ENCODE measurements at places on chromosomes 13 and 19.
A peak's percentile ranks its signal among the peaks of the same experiment; 100 is the strongest.

GRCh38 chr13:85970727-85971126 is 171.5 kb upstream of the SLITRK6 start:
- no peak for DNase-seq

DNA sequence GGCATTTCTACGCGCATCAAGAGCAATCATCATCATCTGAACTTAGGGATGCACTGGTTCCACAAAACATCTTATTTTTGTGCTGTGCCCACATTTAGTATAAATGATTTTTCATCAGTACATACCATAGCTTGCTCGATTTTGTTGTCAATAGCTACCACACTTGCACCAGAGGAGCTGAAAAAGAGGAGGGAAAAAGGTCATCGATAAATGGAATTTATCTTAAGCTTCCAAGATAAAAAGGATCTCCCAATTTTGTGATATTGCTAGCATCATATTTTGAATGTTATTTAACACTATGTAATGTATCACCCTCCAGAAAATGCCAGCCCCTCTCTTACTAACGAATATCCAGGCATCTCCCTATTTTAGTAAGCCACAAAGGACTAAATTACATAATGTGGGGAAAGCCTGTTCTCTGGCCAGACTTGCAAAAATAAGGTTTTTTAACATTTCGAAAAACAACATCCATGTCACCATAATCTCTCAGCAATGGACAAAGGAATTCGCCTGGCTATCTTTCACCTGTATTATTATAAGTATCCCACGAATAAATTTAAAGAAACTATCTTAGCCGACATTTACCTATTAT is 62.4 kb downstream of the SERP2 start:
- no peak for DNase-seq

DNA sequence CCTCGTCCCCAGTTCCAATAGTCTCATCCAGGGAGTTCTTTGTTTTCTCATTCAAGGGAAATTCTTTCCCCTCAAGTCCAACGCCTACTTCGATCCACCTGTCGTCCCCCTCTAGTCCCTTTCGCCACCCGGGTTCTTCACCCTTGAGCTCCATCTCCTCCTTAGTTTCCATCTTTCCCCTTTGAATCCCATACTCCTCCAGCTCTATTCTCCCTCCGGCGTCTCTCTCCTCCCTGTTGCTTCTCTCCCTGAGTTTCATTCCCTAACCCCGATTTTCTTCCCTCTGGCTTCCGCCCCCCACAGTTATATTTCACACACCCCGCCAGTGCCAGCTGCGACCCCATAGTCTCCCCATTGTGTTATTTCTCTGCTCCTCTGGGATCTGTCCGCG is 628 bp upstream of the SLC17A7 start:
- DNase-seq, result no peak

DNA sequence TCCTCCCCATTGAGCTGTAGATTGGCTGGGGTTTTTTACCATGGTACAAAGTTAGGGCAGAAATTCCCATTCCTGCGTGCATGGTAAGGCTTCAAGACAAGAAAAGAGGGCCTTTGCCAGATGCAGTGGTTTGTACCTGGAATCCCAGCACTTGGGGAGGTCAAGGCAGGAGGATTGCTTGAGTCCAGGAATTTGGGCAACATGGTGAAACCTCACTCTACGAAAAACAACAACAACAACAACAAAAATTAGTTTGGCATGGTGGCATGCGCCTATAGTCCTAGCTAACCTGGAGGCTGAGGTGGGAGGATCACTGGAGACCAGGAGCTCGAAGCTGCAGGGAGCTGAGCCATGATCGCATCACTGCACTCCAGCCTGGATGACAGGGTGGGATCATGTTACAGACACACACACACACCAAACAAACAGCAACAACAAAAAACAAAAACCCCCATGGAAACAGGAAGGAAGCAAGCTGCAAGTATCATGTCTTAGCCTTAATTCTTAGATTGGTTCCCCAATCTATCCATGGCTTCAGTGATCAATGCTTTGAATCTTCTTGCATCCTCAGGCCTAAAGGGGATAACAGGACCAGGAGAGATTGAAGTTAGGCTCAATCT is 5.5 kb upstream of the WTIP start:
- DNase-seq, result no peak

GRCh38 chr19:31992750-31993149 is 352.7 kb upstream of the ZNF507 start:
- no peak for DNase-seq

- DNase-seq, result no peak
Measured at GRCh38 chr13:37878921-37879320, 9.3 kb upstream of the TRPC4 start.

GRCh38 chr19:50658441-50659317 is 9.4 kb downstream of the C19orf81 start:
- DNase-seq, result peak; percentile 83

DNA sequence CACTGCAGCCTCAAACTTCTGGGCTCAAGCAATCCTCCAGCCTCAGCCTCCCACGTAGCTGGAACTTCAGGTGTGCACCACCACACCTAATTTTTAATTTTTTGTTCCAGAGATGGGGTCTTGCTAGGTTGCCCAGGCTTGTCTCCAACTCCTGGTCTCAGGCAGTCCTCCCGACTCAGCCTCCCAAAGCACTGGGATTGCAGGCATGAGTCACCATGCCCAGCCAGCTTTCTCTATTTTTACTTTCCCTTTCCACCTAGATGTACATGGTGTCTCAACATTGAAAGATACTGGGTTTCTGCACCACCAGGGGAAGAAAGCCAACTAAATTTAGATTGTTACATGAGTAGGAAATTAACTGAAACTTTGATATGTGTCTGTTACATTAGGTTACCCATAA is 13.8 kb upstream of the ZNF846 start:
- no peak for DNase-seq

- no peak for DNase-seq
Measured at GRCh38 chr19:49988433-49988832, 27.5 kb upstream of the SIGLEC11 start.

DNA sequence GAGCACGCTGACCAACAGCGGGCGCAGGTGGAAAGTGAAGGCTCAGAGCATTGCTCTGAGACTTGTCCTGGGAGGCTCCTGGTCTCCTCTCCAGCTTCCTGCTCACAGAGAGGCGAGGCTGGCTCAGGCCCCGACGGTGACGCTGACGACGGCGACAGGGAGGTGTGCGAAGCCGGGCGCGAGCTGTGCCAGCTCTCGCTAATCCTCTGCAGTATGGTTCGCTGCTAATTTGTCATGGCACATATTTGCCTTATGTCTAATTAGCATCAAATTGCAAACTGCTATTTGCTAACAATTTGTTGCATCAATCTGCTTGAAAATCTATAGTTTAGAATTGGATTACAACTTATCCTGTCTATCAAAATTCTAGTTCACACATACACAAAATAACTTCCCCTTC is 469.8 kb upstream of the ZNF507 start:
- no peak for DNase-seq

DNA sequence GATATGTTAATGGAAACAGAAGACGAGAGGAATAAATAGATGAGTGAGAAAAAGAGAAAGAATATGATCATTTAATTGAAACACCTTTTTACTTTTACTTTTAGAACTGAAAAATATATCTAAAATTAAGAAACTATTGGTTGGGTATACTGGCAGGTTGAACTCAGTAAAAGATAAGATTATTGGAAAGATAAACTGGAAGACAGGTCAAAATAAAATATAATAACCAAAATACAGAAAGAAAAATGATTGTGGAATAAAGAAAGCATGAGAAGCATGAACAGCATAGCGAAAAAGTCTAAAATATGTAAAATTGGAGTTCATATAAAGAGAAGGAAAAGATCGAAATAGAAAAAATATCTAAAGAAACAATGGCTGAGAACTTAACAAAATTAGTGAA is 242.2 kb upstream of the MIR17HG start:
- no peak for DNase-seq

DNA sequence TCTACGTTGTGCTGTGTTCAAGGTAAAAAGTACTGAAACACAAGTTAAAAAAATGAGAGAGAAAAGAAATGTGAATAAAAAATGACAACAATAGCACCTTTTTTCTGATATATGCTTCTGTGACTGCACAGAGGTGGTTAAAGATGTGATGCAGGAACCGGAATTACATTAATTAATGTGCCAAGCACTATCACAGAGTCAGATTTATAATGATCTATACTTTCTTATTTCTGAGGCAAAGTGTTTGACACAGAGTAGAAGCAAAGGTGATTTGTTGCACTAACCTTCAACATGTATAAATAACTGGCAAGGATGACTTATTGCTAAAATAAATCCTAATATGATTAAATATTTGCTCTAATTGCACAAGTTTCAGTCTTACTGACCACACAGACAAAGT is 654.6 kb upstream of the SLITRK1 start:
- DNase-seq, result no peak

DNA sequence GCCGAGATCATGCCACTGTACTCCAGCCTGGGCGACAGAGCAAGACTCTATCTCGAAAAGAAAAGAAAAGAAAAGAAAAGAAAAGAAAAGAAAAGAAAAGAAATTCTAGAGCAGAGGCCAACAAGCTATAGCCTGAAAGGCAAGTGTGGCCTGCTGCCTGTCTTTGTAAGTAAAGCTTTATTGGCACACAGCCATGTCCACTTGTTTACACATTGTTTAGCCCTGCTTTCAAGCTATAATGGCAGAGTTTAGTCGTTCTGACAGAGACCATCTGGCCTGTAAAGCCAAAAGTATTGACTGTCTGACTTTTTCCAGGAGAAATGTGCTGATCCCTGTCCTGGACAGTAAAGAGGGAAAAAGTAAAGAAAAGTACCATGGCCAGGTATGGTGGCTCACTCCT is 18.3 kb downstream of the NWD1 start:
- DNase-seq, result no peak

DNA sequence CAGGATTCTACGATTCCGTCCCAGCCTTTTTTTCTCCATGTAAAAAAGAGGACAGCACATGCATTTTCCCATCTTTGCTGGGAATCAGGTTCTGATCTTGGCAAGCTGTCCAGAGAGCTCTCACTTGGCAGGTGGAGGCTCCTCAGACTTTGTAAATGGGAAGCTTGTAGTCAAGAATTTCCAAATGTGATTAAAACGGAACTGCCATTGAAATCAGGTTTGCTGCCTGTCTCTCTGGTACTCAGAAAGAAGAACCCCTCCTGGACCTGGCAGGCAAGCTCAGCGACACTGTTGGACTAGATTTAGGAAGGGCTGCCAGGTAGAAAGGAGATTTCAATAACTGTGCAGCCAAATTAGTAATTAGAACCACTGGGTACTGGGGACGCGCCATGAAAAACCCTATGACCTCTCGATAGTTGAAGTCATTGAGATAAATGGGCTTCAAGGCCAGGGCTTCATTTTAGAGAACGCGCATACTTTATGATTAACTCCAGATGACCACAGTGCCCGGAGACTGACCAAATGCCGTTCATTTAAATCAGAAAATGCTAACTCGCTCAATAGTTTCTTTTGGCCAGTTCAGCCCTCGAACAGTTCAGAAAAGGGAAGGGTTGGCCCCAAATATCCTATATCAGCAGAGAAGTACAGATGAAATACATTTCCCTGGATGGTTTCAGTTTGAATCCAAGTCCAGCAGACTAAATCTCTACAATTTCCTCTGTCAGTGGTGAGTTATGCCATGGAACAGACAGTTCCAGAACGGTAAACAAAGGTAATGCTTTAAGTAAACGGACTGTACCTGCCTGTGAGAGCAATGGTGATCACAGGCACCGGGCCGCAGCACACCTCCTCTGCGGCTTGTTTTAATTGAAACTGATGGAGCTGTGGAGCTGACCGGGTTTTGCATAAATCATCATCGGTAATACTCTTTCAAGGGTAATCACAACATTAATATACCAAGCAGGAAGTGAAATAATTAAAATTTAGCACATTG is 517.4 kb downstream of the RFC3 start:
- DNase-seq, result no peak

GRCh38 chr13:90233933-90234672 is 1113.4 kb upstream of the MIR17HG start:
- no peak for DNase-seq

GRCh38 chr19:15402411-15403150 is 16.2 kb downstream of the AKAP8L start:
- no peak for DNase-seq

- no peak for DNase-seq
Measured at GRCh38 chr13:75312884-75313520, 169.0 kb downstream of the TBC1D4 start.

- no peak for DNase-seq
Measured at GRCh38 chr13:33865945-33866344, 48.0 kb downstream of the RFC3 start.

DNA sequence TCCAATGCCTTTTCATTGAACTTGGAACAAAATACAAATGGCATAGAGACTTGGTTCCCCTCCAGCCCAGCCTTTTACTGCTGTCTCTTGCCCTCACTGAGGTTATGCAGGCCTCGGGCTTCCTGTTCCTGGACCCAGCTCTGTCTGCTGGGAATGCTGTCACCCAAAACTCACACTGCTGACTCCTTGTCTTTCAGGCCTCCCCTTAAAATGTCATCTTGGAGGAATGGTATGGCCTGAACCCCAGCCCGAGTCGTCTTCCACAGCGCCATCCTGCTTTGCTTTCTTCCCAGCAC is 9.7 kb upstream of the ANKRD10 start:
- no peak for DNase-seq

DNA sequence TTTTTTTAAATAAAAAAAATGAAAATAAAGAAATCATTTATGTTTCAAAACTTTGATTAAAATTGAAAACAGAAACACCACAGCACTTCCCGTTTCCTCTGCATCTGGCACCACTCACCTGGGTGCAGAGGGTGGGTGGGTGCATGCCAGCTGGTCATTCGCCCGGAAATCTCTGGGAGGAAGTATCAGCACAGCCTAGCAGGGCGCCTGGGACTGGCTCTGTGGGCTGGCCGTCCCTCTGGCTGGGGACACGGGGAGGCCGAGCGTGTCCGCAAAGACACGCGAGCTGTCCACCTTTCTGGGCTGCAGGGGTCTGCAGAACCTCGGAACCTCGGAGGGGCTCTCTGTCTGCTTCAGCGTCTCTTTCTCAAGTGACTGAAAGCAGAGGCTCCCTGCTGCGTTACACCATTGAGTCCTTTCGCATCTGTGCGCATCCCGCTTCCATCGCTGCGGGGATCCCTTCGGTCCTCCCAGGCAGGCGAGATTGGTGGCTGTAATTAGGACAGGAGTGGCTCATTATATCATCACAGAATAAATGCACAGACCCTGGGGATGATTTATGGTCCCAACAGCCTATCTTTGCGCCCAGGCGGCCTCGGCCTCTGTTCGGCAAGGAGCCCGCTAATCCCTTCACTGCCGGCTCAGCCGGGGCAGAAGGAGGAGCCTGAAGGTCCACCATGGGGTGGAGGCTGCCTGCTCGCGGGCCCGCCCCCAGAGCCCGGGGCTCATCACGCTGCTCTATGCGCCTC is 17.2 kb downstream of the CRTC1 start:
- DNase-seq, result peak; percentile 23

GRCh38 chr13:39244561-39245230 is 206.4 kb downstream of the NHLRC3 start:
- no peak for DNase-seq

GRCh38 chr13:110055089-110055488 is 251.9 kb downstream of the COL4A1 start:
- DNase-seq, result no peak

- no peak for DNase-seq
Measured at GRCh38 chr13:30147421-30147820, 159.9 kb downstream of the KATNAL1 start.

GRCh38 chr19:2315818-2316353 is 7.9 kb upstream of the LINGO3 start:
- DNase-seq, result peak; percentile 44

GRCh38 chr13:114049026-114049425 is 75.2 kb upstream of the C13orf46 start:
- DNase-seq, result no peak
